Fibroblast of skin of scalp (primary cell): ENCODE measurements at places on chromosomes 6 and 20.
A peak's percentile ranks its signal among the peaks of the same experiment; 100 is the strongest.

GRCh38 chr6:14232889-14233288, 115.3 kb downstream of the CD83 start:
- no peak for DNase-seq

GRCh38 chr6:167858086-167858591, 31.4 kb downstream of the AFDN start:
- DNase-seq = peak; percentile 47

GRCh38 chr6:116111552-116112528, 11.2 kb downstream of the NT5DC1 start:
- DNase-seq = peak; percentile 38

DNA sequence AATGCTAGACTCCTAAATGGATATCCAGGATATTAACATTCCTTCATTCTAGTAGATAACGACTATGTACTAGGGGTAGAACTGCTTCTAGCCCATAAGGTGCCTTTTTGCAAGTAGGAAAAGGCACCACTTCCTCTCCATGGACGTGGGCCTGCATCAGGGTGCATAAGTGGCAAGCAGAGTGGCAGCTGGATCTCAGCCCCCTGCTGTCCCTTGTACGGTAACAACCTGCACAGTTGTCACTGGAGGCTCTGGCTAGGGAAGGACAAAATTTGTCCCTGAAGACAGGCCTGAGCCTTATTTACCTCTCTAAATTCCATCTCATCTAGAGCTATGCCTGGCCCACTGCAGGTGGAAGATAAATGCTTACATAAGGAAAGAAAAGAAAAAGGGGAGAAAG, 42.5 kb upstream of the SAYSD1 start:
- no peak for DNase-seq

DNA sequence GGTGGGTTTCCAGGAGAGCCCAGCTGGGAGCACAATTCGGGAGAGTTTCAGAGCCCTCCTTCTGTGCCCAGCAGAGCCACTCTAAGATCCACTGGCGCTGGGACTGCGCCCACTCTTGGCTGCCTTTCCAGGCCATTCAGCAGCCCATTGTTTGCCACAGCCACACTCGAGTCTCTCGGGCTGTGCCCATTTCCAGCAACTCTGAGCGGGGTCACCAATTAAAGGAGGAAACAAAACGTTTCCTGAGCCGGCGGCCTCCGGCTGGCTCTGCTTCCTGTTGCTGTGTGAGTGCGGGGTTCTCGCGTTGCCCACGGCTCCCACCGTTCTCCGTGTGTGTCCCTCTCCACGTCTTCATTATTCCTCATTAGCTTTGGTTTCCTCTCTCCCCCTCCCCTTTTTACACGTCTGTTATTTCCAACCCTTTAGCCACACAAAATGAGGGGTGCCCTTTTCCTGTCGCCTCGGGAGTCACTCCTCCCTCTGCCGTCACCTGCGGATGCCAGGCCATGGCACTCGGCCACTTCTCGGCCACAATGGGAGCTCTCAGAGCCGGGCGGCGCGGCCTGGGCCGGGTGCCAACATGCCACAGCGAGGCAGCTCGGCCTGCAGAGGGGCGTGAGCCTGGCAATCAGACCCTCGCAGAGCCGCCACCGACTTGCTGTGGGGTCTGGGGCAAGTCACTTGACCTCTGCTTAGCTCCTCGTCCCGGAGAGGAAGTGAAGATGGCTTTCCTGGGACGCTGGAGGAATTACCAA, 94.3 kb upstream of the NKX2-2 start:
- no peak for DNase-seq
